ENCODE measurements at places on chromosomes 11 and 22.
A peak's percentile ranks its signal among the peaks of the same experiment; 100 is the strongest.

- no peak for DNase-seq
Observed at GRCh38 chr22:48417225-48418070, 1410.2 kb downstream of the BRD1 start.

DNA sequence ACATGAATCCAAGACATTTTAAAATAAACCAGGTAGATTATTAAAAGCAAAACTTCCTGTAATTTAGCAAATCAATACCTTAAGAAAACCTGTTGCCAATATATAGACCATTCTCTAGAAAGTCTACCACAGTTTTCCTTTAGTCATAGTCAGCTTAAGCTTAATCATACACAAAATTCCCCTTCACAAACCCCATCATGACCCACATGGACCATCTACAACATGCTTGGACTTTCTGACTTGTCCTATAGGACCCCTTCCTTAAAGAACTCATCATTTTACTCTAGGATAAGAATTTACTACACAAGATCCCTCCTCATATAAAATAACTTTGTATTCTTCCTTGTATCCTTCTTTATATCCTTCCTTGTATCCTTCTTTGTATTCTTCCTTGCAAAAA, 16.2 kb upstream of the RNASEH2C start:
- no peak for DNase-seq

DNA sequence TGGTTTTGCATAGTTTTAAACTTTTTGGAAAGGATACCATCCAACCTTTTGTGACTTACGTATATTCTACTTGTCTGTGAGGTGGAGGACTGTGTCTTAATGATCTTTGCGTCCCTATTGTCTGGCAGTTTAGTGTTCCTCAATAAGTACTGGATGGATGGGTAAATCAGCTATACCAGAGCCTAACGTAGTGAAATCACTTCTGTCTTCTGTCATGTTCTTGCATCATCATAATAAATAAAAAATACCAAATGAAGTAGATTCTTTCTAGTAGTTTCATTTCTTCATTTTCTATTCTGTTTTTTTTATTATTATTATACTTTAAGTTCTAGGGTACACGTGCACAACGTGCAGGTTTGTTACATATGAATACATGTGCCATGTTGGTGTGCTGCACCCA, 66.4 kb downstream of the ACER3 start:
- no peak for DNase-seq

- no peak for DNase-seq
Observed at GRCh38 chr11:15451713-15452112, 337.0 kb downstream of the INSC start.

- peak; percentile 12 for DNase-seq
Observed at GRCh38 chr11:108117746-108118371, 3.5 kb upstream of the ACAT1 start.

DNA sequence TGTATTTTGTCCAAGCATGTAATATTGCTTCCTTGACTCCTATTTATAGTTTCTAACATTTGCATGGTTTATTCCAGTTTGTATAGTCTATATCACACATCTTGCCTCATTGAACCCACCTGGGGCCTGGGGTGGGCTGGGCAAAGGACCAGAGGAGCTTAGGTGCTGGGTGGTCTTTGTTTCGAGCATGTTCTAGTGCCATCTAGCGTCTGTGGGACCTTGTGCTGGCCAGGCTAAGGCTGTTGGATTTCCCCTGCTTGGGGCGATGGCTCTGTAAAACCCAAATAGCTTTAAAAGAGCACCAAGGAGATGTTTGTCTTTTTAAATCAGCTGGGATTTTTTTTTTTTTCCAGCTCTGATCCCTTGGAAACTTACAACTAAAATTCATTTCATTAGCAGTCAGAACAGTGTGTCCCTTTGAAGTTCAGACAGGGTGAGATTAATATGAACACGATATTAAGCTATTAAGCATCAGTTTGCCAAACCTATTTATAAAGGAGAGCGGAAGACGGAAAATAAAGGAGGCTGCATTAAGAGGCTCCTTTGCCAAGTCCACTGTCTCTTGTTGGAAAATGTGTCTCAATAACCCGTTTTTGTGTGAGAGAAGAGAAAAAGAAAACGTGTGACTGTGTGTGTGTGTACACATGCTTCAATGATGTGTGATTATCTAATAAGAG, 157.4 kb downstream of the COMMD9 start:
- no peak for DNase-seq

DNA sequence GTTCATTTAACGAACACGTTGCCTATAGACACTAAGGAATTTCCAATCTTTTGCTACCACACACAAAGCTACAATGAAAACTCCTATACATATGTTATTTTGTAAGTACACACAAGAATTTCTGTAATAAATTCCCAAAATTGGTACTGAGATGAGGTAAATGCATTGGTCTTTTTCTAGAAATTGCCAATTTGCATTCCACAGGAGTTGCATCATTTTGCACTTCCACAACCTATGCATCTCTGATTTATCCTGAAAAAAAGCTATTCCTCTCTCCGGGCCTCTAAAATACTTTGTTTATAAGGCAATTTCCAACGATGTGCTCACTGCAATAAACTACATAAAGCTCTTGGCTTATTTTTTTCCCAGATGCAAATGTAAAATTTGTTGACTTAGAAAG, 24.9 kb downstream of the IMMP1L start:
- DNase-seq, result no peak

GRCh38 chr11:130002352-130002845, at the start of gene PRDM10:
PRDM10 (minus strand) TSS chr11:130002835; CDS start chr11:129960964, 41,871 bp downstream.
- peak; percentile 92 for DNase-seq

DNA sequence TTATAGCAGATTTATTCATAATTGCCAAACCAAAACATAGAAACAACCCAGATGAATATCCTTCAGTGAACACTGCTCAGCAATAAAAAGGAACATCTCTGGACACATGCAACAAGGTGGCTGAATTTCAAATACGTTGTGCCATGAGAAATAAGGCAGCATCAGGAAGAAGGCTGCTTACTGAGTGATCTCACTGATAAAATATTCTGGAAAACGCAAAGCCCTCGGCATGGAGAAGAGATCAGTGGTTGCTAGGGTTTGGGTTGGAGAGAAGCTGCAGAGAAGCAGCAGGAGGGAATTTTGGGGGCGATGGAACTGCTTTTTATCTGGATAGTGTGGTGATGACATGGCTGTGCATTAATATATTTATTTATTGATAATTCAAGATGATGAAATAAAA, 11.0 kb upstream of the SHANK2 start:
- no peak for DNase-seq

- peak; percentile 28 for DNase-seq
Observed at GRCh38 chr11:35173616-35174566, 34.9 kb downstream of the CD44 start.

DNA sequence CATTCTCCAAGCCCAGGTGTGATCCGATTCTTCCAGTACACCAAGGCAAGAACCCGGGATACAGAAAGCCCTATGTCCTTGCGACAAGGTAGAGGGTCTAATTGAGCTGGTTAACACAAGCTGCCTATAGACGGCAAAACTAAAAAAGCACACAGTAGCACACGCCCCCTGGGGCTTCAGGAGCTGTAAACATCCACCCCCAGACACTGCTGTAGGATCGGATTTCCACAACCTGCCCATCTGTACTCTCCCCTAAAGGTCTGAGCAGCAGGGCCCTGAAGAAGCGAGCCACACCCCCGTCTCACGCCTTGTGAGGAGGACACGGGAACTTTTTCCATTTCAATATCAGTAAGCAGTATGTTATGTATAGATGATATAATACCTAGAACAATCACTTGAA, 624.7 kb downstream of the BUD13 start:
- DNase-seq, result no peak

DNA sequence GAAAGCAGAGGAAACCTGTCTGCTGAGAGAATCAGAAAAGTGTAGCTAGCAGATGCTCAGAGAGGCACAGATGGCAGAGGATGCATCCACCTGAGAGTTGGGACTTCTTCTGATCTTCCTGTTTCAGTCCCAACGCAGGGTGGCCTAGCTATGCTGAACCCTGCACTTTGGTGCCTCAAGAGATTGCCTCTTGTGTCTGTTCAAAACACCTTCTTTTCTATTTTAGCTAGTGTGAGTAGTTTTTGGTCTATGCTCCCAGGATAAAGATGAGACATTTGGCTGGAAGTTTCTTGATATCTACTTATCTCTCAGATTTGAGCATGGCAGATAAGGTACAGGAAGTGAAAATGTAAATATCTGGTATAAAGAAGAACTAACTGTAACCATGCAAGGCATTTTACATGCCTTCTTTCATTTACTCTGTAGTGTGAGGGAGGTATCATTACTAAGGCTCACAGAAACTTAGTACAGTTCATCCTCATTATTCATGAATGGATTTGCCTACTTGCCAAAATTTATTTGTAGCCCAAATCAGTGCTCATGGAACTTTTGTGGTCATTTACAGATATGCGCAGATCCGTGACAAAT, 47.0 kb upstream of the PSMA1 start:
- no peak for DNase-seq

GRCh38 chr11:117786135-117786870, 10.7 kb downstream of the DSCAML1 start:
- DNase-seq, result no peak

DNA sequence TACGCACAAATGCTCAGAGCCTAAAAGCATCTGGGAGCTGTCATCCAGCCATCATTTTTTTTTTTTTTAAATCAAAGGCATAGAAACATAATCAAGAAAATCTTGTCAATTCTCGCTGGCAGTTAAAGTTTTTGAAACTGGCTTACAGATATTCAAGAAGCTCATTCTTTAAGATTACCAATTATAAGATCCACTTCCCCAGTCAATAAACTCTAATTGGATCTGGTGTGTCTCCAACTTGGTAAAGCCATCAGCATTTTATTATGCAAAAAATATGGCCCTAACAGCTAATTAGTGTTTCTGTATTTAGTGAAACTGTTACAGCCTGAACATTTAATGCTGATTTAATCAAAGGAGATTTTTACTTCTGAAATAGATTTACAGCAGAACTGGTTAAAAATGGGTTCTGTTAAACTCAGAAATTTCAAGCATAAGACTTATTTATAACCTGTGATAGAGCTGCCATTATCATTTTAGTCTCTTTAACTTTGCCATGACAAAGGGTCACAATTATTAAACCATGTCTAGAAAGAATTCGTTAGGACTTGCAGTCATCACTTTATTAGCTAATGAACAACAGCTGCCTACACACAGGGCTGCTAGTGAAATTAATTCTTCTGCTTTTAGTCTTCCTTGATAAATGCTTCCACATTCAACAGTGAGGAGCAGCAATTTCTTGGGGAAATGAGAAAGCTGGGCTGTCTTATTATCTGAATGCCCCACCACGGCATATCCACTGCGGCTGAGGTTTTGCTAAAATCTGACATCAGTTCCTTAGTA, 176.4 kb upstream of the PITPNB start:
- DNase-seq, result no peak

- DNase-seq, result no peak
Observed at GRCh38 chr11:8250434-8250833, 13.2 kb downstream of the LMO1 start.

DNA sequence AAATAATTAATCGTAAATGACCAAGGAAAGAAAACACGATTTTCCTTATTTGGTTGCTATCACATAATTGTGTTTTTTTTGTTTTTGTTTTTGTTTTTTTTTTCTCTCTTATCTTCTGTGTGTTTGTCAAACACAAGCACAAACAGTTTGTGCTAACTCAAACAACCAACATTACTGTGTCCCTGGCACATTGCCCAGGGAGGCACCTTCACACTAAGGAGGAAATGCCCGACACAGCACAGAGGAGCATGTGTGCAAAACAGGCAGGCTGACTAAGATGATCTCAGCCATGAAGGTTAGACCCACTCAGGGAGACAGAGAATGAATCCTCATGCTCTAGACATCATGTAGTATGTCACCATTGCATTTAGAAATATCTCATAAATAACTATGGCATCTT, 130.1 kb downstream of the SOX6 start:
- DNase-seq, result no peak

DNA sequence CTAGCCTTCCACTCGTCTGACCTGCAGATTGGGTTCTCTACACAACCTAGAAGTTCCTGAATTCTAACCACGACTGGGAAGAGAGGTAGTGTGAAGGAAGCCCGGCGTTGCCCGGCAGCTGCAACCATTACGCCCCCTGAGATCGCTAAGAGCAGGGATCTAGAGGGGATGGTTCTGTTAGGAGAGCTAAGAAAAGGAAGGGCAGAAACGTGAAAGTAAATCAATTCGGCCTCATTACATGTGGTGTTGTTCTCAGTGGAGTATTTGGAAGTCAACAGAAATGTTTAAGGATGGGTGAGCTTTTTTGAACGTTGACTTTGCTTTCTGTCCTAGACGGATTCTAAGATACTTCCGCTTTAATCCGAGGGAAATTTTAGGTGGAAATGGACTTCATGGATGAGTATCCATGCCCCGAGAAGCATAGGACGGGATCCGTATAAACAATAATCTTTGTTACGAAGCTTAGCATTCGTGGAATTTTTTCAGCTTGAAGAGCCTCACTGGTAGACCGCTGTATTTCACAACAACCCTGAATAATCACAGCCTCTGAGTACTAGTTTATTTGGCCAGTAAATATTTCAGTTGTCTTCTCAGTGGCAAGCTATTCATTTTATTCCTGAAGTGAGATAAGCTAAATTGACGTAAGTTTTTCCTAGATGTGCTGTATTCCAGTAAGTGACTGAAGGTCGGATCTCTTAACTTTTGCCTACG, 629 bp downstream of the ATP5MG start:
- DNase-seq, result no peak

GRCh38 chr11:111378861-111379601, at the start of gene POU2AF1:
POU2AF1 (minus strand) TSS chr11:111379275; CDS start chr11:111379177, 98 bp downstream.
- DNase-seq, result peak; percentile 80

GRCh38 chr22:41917903-41918791, 3.3 kb upstream of the SHISA8 start:
- DNase-seq, result no peak

GRCh38 chr11:61587951-61588727, 7.3 kb upstream of the SYT7 start:
- DNase-seq, result peak; percentile 40

- no peak for DNase-seq
Observed at GRCh38 chr11:33861386-33861785, 30.5 kb downstream of the LMO2 start.

DNA sequence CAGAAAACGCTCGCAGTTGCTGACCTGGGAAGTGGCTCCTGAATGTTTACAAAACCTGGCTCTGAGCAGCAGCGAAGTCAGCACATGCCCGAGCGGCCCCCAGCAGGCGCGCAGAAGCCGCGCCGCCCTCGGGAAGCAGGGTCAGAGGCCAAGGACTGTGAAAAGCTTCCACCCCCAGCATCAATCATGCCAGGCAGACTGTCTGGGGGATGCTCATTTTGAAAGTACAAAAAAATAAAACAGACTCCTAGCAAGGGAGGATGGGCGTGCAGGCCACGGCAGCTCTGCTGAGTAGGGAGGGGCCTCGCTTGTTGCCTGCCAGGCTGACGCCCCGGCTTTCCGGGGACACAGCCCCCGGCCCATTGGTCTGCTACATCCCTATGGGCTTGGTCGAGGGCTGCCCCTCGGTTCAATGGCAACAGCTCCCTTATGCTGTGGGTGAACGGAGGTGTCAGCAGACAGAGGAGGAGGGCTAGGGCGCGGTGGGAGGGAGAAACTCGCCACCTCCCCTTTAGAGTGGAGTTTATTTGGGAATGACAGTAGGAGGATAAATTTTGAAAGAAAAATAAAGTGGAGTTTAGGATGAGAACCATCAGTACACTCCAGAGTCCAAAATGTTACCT, 37.7 kb upstream of the GNB1L start:
- DNase-seq, result peak; percentile 53

GRCh38 chr22:21942407-21943343, 10.0 kb downstream of the PPM1F start:
- DNase-seq, result no peak
